Osteocyte (in vitro differentiated cells): ENCODE measurements at places on chromosomes 11 and 22.

GRCh38 chr22:29458551-29458950 lies 20.2 kb downstream of the RFPL1 start:
- no peaks in the 10 kb centered on the region for H3K36me3 ChIP-seq
- no peak overlapping the region for H3K27ac ChIP-seq
- no peak for DNase-seq

GRCh38 chr22:49229483-49230193 lies 598.0 kb downstream of the BRD1 start:
- H3K27ac ChIP-seq = no peak overlapping the region
- no peaks in the 10 kb centered on the region for H3K4me1 ChIP-seq
- no peaks in the 10 kb centered on the region for H3K27me3 ChIP-seq
- peak; percentile 74 for DNase-seq
- H3K36me3 ChIP-seq = no peaks in the 10 kb centered on the region
- H3K4me3 ChIP-seq = no peak overlapping the region

DNA sequence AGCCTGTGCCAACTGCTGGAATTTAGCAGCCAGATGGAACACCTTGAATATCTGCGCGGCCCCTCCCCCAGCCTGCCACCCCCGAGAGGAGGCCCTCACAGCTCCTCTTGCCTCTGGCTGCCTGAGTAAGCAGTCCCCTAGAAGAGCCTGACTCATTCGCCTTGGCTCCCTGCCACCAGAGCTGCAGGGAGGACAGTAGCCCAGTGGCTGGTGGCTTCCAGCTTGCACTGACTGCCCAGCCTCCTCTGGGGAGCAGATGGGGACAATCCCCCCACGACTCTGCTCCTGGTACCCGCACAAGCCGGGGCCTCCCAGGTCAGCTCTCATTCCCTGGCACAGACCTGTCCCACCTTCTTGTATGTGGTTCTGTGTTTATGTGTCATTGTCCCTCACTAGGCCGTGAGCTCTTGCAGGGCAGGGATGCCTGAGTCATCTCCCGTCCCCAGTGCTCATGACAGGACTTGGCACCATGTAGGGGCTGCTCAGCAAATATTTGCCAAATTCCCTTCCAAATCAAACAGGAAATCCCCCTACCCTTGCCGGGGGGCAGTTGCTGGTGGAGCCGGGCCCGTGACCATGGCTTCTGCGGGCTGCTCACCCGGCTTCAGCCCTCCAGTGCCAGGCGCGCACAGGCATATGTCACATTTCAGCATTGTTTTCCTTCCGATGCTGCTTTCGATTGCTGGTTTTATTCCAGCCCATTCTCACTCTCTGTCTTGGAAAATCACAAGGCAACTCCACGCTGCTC lies 43.6 kb downstream of the CACNG2 start:
- H3K27me3 ChIP-seq = peaks cover 12% of the 10 kb centered on the region
- peak overlapping the region; percentile 35 for H3K4me3 ChIP-seq

GRCh38 chr22:42907404-42908373 lies 50.6 kb upstream of the ARFGAP3 start:
- H3K27ac ChIP-seq = peak overlapping the region; percentile 69
- peaks cover 7% of the 10 kb centered on the region for H3K36me3 ChIP-seq
- H3K4me3 ChIP-seq = no peak overlapping the region
- no peaks in the 10 kb centered on the region for H3K27me3 ChIP-seq
- H3K4me1 ChIP-seq = peaks cover 39% of the 10 kb centered on the region

- H3K27ac ChIP-seq = no peak overlapping the region
- no peaks in the 10 kb centered on the region for H3K4me1 ChIP-seq
- H3K36me3 ChIP-seq = no peaks in the 10 kb centered on the region
These were observed 5.3 kb upstream of the OR52M1 start for GRCh38 chr11:4539603-4540219.

- H3K36me3 ChIP-seq = peaks cover 4% of the 10 kb centered on the region
- no peaks in the 10 kb centered on the region for H3K27me3 ChIP-seq
- no peak for DNase-seq
- H3K4me1 ChIP-seq = peaks cover 33% of the 10 kb centered on the region
These were observed 594 bp downstream of the MPST start for GRCh38 chr22:37020192-37020479.

DNA sequence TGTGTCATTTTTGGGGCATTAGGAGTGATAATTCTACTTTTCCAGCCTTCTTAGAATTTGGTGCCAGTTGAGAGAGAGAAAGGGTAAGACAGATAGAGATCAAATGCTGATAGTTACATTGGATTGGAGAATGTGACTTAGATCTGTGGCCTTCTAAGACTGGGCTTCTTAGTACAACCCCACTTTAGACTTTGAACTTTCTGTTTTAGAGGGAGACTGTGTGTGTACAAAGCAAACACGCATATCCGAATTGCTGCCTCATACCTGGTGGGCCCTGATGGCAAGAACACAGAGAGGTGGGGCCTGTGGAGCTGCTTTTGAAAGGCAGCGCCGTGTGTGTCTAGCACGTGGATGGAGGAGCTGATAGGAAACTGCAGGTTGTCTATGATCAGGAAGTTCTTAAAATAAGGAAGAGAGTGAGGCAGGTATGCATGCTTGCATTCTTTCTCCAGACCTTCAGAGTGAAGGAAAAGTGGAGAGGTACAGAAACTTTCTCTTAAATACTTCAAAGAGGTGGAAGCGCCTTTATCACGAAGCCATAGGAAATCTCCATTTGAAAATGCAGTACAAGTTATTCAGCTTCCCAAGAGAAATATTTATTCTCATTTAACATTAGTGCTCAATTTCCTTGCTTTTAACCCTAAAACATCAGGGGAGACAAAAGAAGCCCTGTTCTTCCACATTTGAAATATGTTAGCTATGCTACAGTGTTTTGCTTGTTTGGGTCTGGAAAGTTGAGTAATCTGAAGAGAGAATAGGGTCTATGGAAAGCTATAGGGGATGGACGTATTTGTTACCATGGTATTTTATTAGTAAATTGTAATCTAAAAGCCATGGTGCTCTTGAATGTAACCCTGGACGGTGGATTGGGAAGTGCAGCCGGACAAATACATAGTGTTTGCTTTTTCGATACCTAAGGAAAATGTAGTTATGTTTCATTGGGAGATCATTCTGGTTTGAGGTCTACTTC lies 13.7 kb downstream of the PDHX start:
- H3K4me3 ChIP-seq = no peak overlapping the region
- no peaks in the 10 kb centered on the region for H3K27me3 ChIP-seq
- peaks cover 36% of the 10 kb centered on the region for H3K4me1 ChIP-seq
- no peak for DNase-seq
- no peak overlapping the region for H3K27ac ChIP-seq
- H3K36me3 ChIP-seq = peaks cover 23% of the 10 kb centered on the region

- peaks cover 13% of the 10 kb centered on the region for H3K36me3 ChIP-seq
- H3K4me1 ChIP-seq = no peaks in the 10 kb centered on the region
- H3K4me3 ChIP-seq = no peak overlapping the region
These were observed 7.6 kb downstream of the THAP7 start for GRCh38 chr22:20994128-20994901.

DNA sequence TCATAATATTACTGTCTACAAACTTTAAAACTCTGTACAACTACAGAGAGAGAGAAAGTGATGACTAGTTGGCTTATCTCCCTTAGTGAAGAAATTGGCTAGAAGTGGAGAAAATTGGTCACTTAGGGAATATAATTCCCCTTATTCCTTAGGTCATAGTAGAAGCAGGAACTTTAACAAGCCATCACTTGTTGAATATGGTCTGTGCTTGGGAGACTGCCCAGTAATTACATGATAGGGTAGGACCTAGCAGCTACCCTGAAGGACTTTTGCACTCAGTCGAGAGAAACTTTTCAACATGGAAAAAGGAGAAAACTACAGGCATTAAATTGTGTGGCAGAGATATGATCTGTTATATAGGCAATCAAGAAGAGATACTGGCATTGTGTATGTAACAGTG lies 576.5 kb upstream of the CCDC90B start:
- peaks cover under 1% of the 10 kb centered on the region for H3K27me3 ChIP-seq
- H3K36me3 ChIP-seq = no peaks in the 10 kb centered on the region
- H3K4me3 ChIP-seq = no peak overlapping the region
- no peak for DNase-seq
- H3K4me1 ChIP-seq = no peaks in the 10 kb centered on the region

DNA sequence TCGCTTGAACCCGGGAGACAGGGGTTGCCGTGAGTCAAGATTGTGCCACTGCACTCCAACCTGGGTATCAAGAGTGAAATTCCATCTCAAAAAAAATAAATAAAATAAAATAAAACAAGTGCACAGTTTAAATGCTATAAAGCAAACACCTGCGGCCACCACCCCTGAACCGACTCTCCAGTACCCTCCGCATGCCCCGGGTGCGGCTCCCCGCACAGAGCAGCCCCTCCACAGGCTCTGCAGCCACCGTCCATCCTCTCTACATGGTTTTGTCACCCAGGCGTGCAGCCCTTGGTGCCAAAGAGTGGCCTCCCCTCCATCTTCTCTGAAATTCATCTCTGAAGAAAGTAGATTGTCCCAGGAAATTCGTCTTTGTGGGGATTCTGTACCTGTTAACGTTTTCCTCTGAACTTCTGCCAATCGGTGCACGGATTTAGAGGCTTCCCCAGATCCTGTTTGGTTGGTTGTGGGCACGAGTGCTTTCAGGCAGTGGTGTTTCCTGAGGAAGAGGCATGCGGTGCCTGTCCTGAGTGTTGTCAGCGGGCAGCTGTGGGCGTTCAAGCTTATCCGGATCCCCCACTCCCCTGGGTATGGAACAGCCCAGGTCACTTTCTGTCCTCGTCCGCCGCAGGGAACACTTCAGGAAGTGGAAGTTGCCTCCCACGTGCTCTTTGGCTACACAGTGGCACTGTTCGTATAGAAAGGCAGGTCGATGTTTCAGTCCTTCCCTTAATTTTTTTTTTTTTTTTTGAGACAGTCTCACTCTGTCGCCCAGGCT lies 4.1 kb downstream of the MIOX start:
- no peaks in the 10 kb centered on the region for H3K27me3 ChIP-seq
- DNase-seq = no peak
- H3K27ac ChIP-seq = no peak overlapping the region
- H3K36me3 ChIP-seq = no peaks in the 10 kb centered on the region

GRCh38 chr22:31142285-31142684 lies 2.0 kb upstream of the PLA2G3 start:
- peaks cover 13% of the 10 kb centered on the region for H3K27me3 ChIP-seq
- no peaks in the 10 kb centered on the region for H3K36me3 ChIP-seq
- no peak overlapping the region for H3K27ac ChIP-seq
- H3K4me3 ChIP-seq = no peak overlapping the region

DNA sequence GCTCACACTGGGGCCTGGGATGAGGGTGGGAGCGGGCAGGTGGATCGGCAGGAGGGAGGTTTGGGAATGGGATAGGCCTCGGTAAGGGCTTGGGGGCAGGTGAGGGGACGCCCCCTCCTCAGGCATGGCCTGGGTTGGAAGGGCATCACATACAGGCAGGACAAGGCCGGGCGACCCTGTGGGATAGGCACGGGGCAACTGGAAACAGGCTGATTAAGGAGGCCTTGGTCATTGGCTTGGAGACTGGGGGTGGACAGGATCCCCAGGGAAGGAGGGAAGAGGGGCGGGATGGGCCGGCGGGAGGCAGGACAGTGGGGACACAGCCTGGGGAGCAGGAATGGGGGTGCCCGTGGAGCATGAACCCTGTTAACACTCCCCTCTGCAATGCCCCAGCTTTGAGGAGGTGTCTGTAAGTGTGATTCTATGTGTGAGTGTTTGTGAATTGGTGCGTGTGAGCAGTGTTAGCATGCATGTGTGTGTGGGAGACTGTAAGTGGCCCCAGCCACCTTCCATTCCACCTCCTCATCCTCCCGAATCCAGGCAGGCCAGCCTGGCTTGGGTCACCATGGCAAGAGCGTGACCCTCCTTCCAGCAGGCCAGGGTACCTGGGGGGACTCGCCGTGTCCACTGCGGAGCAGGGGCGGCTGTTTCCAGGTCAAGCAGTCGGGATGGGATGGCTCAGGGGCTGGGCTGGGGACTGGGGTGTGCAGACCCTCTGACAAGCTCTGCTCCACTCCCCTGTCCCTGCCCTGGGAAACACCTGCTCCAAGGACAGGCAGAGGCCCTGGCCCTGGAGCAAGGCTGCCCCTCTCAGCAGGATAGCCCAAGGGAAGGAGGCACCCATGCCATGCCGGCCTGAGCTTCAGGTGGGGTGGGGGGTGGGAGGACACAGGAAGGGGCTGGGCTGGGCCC lies 3.4 kb upstream of the PIM3 start:
- DNase-seq = no peak
- no peaks in the 10 kb centered on the region for H3K36me3 ChIP-seq
- no peak overlapping the region for H3K4me3 ChIP-seq
- no peak overlapping the region for H3K27ac ChIP-seq
- no peaks in the 10 kb centered on the region for H3K27me3 ChIP-seq

DNA sequence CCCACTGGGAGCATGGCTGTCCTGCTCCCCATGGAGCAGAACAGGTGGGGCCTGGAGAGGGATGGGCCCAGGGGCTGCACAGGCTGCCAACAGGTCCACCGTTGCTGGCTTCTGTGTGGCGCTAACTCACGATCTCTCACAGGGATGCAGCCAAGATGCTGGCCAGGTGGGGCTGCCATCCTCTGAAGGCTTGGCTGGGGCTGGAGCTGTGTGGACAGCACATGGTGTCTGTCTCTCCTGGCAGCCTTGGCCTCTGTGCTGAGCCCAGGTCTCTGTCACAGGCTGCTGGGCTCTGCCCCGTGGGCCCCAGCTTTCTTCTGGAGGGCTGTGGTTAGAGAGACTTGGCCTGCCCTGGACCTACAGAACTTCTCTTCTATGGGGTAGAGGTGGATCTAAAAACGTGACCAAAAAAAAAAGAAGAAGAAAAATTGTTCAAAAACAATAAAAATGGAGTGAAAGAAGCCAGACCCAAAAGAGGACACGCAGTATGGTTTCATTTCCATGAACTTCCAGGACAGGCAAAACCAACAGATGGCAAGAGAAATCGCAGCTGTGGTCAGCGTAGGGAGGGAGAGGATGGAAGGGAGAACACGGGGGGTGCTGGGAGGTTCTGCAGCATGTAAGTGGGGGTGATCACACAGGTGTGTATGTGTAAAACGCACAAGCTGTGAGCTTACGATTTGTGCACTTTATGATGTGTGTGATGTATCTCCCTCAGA lies 12.2 kb downstream of the PARVG start:
- H3K27me3 ChIP-seq = peaks cover 17% of the 10 kb centered on the region
- no peaks in the 10 kb centered on the region for H3K4me1 ChIP-seq
- no peak for DNase-seq
- no peak overlapping the region for H3K4me3 ChIP-seq
- H3K27ac ChIP-seq = no peak overlapping the region

DNA sequence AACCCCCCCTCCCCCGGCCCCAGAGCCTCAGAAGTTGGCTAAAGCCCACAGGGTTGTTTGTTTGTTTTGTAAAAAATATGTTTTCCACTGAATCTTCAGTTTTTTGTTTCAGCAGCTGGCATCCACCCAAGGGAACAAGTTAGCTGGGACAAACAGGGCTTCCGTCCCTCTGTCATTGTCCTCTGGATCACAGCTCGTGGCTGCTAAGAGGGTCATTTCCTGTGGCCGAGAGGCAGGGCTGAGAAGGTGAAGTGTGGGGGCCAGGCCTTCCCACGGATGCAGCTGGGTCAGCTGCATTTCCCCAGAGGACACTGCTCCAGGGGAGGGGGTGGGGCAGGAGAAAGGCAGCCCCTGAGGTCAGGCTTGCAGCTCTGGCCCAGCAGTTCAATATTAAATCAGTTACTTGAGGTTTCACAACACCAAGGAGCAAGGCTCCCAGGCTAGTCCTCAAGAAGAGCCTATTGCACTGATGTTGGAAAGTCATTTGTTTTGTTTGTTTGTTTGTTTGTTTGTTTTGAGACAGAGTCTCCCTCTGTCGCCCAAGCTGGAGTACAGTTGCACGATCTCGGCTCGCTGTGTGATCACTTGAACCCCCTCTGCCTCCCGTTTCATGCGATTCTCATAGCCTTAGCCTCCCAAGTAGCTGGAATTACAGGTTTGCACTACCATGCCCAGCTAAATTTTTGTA lies 34.4 kb upstream of the SMTN start:
- peaks cover 14% of the 10 kb centered on the region for H3K4me1 ChIP-seq
- no peak for DNase-seq
- H3K27ac ChIP-seq = no peak overlapping the region
- H3K36me3 ChIP-seq = no peaks in the 10 kb centered on the region
- H3K4me3 ChIP-seq = no peak overlapping the region
- H3K27me3 ChIP-seq = no peaks in the 10 kb centered on the region
